ENCODE measurements at places on chromosomes 11 and 22.

DNA sequence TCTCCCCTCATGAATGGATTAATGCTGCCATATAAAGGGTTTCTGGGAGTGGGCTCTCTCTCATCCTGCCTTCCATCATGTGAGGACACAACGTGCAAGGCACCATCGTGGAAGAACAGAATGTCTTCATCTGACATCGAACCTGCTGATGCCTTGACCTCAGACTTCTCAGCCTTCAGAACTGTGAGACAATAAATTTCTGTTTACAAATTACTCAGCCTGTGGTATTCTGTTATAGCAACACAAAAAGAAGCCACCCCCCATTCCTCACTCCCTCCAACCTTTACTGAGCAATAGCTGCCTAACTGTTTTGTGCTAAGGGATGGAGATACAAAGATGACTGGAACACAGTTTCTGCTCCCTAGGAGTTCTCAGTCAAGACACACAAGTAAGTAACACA lies 106.1 kb upstream of the PLET1 start:
- no peak for DNase-seq

DNA sequence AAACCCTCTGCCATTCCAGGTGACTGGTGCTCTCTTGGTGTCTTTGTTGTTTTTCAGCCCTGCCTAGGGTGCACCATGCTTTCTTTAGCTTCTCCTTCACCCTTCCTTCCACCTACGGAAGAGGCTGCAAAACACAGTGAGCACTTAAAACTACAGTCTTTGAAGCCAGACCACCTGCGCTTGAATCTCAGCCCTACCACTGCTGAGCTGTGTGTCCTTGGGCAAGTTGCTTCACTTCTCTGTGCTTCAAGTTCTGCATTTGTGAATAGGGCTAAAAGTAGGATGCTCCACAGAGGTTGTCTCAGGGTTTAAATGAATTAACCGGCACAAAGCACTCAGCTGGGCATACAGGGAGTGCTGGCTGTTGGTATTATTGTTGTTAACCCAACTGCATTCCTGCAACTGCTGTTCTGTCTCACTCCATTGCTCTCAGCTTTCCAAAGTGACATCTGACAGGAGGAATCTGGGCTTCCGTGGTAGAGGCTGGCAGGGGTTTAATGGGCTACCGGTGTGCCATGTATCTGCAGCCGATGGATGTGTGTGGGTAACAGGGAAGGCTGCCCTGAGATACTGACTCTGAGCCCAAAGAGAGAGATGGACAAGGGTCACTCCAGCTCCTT lies 139.3 kb downstream of the FBXO7 start:
- DNase-seq: no peak

- no peak for DNase-seq
These were observed 20.5 kb upstream of the CELSR1 start for GRCh38 chr22:46557736-46558480.

DNA sequence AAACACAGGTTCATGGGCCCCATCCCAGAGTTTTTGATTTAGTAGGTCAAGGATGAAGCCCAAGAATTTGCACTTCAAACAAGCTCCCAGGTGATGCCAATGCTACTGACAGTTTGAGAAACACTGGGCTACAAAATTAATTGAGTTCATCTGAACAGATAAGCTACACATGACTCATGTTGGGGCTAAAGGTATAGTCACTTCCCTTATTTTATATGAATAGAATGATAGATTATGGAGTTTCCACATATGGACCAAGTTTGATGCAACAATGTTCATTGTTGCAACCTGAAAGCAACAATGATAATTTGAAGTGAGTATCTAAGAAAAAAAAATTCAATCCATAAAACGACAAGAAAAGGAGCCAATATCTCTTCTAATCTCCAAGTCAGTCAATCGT lies 54.9 kb downstream of the SOX6 start:
- no peak for DNase-seq

- DNase-seq: no peak
These were observed 73.4 kb upstream of the CD44 start for GRCh38 chr11:35065566-35065965.

DNA sequence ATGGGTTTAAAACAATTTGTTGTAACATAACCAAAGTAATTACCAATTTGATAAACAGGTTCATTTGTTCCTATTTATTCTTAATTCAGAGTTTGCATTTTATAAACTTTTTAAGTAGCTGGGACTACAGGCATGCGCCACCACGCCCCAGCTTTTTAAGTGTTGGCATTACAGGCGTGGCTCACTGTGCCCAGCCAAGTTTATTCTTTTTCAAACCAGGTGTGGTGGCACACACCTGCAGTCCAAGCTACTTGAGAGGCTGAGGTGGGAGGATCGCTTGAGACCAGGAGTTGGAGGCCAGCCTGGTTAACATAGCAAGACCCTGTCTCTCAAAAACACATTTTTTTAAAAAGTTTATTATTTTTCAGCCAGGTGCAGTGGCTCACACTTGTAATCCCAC lies 19.1 kb downstream of the PPFIA1 start:
- no peak for DNase-seq

DNA sequence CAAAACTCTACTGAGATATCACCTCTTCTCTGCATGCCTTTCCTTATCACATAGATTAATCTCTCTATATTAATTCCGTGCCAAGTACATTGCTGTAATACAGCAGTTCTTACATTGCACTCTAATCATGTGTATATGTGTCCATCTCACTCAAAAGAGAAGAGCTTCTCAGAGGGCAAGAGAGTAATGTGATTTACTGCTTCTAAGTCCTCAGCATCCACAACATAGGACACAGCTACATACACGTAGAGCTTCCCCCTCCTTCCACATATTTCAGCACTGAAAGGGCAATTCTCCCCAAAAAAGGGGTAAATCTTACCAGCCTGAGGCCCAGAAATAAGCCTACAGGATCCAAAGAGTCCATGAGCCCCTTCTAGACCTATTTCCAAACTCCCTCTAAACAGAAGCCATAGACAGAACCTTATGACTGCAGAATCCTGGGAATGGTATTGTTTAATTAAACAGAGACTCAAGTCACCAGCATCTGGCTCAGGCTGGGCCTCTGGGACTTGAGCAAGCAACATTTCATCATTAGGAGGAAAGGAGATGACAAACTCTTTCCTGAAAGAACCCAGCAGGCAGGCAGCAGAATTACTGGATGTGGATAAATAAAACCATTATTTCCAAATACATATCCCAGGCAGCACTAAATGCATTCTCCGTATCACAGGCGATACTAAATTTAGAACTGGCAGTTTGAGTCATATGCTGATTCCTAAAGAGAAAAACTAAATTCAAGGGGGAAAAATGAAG lies 87.2 kb downstream of the KCNC1 start:
- DNase-seq: no peak

DNA sequence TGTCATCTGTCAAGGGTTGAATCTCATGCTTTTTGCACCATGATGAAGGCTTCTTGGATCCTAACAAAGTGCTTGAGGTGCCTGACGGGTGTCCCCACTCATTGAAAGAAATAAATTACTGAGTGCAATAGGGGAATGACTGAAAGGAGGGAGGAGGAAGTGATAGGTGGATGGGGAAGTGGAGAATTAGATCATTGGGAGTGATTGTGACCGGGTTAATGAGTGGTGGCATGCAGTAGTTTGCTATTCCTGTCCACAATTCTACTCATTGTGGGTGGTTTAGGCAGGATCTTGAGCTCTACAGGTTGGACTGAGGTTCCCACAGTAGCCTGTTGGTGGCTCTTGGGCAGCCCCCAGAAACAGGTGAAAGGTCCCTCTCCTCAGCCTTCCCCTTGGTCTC lies 44.3 kb downstream of the THAP12 start:
- DNase-seq: no peak

DNA sequence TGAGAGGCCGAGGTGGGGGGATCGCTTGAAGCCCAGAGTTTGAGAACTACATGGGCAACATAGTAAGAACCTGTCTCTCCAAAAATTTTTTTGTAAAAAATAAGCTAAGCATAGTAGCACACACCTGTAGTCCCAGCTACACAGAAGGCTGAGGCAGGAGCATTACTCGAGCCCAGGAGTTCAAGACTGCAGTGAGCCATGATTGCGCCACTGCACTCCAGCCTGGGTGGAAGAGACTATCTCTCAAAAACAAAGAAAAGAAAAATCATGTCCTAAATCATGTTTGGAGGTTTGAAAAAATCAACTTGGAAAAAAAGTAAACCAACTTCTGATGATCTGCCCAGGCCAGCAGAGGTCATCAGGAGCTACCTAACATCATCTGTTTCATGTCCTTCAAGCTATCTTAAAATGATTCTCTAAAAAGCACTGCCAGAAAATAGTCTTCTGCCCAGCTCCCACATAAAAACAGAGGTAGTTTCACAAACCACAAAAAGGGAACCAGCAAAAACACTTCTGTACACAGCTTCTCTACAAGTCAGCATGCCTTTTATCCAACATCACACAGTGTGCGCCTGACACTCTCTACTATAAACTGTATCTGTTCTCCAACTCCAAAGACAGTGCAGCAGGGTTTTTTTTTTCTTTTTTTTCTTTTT lies 165.0 kb downstream of the SOX6 start:
- DNase-seq: no peak

DNA sequence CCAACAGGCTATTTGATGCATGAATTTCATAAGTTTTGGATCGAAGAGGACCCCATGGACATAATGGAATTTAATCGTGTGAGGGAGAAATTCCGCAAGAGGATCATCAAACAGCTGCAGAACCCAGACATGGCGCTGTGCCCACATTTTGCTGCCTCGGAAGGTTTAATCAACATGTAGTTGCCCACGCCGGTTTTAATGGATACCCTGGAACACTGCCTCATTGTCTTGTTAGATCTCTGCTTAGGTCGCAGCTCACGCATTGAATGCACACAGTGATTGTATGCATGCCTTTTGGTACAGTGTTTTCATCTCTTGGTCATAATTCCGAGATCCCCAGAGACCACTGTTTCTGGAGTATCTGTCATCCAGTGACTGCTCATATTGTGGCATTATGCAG lies 46.8 kb downstream of the SLN start:
- DNase-seq: no peak

DNA sequence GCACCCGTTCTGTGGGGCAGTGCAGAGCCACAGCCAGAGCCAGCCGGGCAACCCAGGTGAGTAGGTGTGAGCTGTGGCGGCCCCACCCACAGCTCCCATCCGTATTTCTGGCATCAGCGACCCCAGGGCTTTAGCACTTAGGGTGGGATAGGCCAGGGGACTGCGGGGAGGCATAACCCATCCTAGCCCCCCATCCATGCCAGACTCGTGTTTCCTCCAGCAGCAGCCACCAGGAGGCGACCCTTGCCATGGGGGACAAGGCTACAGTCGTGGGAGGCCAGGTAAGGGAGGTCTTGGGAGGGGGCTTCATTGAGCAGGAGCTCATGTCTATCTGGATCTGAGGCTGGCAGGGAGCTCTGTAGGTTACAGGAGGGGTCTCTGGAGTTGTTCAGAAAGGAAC lies 873 bp downstream of the OTOG start:
- DNase-seq: no peak

DNA sequence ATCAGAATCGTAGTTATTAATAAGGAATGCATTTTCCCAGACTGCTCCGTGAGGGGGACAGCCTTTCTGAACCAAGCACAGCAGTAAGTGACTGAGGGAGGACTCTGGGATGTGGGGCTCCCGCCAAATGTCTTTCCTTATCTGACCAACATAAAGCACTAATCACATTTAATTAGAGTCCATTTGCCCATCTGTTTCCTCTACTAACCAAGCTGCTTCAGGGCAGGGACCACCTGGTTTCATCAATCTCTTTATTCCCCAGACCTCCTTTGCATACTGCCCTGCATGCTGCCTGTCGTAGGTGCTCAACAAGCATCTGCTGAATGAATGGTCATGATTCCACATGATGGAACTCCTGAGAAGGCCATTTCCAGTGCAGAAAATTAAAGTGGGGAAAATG lies 29.4 kb downstream of the SMCO4 start:
- no peak for DNase-seq

All from stimulated activated CD8-positive, alpha-beta memory T cell treated with anti-CD3 and anti-CD28 coated beads, Interleukin-15, amount 100 ng/mL, for 24 hours (primary cell).